ENCODE measurements at places on chromosomes 3 and 15.

GRCh38 chr15:66895794-66896453, 169.5 kb upstream of the SMAD3 start:
- DNase-seq = no peak

DNA sequence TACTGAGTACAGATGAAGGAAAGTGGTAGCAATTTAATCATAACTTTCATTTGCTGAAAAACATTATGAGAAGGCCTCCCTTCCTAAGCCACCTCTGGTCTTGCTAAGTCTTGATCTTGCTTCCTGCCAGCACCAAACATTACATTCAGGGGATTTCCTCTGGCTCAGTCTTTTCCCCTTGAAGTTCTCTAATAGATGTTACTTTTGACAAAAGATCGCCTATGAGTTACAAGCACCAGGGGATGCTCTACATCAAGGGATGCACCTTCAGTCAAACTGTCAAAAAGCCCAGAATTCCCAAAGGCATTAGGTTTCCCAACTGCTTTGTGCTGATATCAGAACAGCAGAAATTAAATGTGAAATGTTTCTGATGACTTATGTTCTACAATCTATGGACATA, 47.3 kb downstream of the AQP9 start:
- no peak for DNase-seq

- no peak for DNase-seq
Measured at GRCh38 chr3:195802261-195802701, 9.4 kb downstream of the MUC4 start.

- no peak for DNase-seq
Measured at GRCh38 chr15:35738370-35738769, 192.4 kb upstream of the DPH6 start.

DNA sequence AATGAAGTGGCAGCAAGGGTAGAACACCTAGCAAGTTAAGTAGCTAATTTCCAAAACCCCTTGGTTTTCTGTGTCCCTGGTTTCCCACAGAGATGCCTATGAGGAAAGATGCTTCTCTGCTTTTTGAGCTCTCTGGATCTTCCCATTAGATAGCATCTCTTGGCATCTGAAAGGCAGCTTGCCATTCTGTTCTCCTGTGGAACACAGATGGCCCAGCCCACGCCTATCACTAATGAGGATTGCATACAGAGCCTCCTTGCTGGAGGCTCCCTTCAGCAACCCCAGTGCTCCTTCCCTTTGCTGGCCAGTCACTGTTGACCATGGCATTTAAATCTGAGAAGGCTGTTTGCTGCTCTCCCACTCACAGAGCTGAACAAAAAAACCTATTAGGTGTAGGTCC, 34.4 kb upstream of the ETV5 start:
- no peak for DNase-seq

- DNase-seq = no peak
Measured at GRCh38 chr3:46010519-46011113, 15.0 kb upstream of the FYCO1 start.

DNA sequence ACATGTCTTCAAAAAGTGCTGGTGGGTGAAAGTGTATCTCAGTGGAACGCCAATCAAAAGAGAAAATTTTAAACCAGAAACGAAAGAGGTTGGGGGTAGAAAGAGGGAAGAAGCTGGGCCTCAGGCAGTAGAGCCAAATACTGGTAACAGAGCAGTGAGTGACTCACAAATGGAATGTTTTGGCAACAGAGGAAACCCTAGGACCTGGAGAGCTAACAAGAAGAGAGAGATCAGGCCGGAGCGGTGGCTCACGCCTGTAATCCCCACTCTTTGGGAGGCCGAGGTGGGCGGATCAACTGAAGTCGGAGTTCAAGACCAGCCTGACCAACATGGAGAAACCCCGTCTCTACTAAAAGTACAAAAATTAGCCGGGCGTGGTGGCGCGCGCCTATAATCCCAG, 450.8 kb upstream of the NAALADL2 start:
- DNase-seq = no peak

GRCh38 chr3:55157731-55158130, 229.9 kb upstream of the LRTM1 start:
- DNase-seq = no peak

DNA sequence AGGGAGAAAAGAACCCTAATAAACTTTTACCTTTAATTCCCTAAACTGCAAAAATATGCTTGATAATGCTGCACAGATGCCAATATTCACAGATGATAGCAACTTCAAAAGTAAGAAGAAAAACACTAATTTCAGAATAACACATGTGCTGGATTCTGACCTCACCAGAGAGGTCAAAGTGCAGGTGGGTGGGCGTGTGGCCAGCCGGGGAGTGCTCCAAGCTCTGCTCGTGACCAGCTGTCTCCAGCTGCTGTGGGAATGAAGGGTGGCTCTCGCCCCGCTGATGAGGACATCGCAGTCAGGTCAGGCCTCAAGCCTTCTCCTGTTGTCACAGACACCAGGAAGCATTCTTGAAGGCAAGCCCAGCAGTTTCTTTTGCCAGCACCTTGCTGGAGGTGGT, 57.1 kb downstream of the ADAMTS17 start:
- DNase-seq = no peak

DNA sequence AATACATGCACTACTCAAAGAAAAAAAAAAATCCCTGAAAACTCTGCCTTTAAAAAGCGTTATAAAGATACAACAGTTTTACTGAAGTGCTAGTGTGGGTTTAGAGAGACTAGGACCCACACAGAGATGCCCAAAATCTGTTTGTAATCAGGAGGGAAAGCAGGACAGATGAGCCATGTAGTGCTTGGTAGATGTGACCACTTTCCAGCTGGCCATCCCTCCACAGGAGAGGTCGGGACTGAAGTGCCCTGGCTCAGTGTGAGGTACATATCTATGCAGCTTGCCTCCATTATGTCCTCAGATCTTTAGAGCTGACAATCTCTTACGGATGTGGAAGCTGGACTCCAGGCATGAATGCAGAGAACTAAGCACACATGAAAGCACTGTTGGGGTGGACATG, 57.5 kb upstream of the NANOGP8 start:
- no peak for DNase-seq

DNA sequence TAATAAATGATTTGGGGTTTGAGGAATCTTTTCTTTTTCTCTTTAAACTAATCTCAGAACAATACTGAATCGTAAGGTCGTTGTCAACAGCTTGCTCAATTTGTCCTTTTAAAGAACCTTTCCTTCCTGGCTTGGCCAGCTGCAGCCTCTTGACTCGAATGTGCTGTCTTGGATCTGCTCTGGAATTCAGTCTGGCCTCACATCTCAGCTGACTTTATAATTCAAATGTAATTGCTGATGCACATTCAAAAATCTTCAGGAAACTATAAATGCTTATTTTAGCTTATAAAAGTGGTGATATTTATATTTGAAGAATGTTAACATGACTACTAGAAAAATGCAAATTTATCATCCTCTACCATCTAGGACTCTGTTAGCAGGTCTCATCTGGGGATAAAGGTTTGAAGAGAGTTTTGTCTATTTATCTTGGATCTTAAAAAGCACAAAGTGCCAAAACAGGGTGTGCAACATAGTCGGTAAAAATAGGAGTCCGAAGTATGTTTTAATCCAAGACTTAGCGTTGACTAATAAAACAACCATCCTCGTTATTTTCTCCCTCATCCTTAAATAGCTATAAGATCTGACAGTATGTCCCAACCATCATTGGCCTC, 1035.2 kb downstream of the MCTP2 start:
- DNase-seq = no peak

- DNase-seq = no peak
Measured at GRCh38 chr3:111713833-111714232, 118.7 kb upstream of the ZBED2 start.
